ENCODE measurements at places on chromosomes 4 and X. TPM values are rescaled to one million over a fixed set of nuclear protein-coding genes. Genes with fewer than 3 reads are reported as not detected.

The NPNT gene
- not detected for total RNA-seq

The NLGN3 gene
- total RNA-seq = 1.7 TPM

DNA sequence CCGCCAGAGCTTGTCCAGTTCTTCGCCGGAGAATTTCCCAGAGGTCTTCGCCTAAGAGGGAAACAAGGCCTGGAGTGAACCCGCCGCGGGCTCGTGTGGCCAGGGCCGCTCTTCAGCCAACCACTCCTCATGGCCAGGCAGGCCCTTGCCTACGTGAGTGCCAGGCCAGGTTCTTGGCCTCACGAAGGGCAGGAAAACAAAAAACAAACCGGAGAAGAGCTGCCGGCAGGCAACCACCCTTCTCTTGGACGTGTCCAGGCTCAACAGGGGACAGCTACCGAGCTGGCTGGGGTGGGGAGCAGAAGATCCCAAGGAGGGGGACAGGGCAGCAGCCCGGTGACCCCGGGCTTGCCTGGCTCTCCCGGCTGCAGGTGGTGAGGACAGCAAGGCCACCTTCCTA, 13.3 kb downstream of the LRPAP1 start:
- no peak for DNase-seq

DNA sequence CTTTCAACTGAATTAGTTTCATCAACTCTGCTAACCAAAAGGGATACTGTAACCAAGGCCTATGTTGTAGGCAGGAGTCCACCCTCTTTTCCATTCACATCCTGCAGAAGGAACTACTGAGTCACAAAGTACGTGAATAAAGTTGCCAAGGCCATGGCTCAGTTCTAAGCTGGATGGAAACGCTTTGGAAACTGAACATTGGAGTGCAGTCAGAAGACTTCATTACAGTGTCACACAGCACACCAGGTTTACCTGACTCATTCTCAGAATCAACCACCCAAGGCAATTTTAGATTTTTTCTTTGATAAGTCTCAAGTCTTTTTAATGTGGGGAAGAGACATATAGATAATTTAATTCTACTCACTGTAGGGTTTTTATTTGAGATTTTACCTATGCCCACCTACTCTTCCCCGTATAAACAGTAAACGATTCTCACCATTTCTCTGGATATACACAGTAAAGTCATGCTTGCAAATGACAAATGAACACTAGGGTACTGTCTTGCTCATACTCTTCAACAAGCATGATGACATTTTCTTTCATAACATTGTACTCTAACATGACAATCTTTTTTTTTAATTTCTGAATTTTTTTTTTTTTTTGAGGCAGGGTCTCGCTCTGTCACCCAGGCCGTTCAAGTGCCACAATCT, 58.9 kb upstream of the RBM47 start:
- no peak for DNase-seq

DNA sequence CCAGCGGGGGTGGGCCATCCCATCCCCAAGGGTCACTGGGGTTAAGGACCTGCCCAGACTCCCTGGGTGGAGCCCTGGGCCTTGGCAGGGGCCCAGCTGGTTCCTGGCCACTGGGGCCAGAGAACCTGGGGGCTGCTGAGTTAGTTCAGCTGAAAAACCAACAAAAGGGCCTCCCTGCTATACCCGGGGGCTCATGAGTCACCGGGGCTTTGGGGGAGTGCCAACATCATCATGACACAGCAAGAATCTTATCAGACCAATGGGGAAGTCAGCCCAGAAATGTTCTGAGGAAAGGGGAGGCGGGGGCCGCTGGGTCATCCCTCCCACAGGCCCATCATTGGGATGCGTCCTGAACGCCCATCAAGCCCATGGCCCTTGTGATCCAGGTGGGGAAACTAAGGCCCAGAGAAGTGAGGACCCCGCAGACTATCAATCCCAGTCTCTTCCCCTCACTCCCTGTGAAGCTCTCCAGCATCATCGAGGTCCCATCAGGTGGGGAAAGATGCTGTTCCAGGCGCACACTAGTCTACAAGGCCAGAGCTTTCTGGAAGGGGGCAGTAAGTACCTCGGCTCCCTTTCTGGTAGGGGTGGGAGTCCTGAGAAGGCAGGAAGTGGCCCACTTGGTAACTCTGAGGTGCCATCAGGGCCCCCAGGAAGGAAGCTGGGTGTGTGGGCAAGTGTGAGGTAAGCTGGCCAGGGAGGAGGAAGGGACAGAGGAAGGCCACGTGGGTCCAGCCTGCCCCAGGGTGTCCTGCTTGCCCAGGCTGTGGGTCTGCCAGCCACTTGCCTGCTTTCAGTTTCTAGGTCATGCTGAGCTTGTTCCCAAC, 4.5 kb downstream of the G6PD start:
- DNase-seq = no peak

DNA sequence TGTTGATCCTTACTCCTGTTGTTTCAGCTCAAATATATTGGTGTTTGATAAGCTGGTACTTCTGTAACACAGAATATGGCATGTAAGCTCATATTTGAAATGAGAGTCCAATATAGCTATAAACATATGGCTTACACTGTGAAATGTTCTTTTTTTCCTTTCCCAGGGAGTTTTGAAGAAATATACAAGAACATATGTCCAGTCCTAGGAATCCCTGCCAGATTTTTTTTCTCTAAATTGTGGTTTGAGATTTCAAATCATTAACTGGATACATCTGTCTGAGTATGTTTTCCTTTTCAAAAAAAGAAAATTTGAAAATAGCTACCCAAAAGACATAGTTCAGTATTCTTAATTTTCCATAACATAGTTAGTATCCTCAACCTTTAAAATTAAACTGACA, 60.2 kb downstream of the HMGB2 start:
- DNase-seq = no peak

DNA sequence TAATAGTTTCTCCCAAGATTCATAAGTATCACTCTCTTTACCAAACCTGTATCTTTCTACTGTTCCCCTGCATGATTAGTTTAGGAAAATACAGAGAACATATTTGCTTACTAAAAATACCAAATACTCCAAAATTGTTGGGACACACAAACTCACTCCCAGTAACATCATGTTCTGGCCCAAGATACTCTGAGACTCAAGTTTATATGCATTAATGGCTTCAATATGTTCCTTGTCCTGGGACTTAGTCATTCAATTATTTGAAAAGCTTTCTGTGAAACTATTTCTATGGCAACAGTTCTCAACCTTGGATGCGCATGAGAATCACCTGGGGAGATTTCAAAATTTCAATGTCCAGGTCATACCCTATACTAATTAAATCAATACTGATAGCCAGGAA, 138.9 kb upstream of the PTCHD1 start:
- DNase-seq = no peak

DNA sequence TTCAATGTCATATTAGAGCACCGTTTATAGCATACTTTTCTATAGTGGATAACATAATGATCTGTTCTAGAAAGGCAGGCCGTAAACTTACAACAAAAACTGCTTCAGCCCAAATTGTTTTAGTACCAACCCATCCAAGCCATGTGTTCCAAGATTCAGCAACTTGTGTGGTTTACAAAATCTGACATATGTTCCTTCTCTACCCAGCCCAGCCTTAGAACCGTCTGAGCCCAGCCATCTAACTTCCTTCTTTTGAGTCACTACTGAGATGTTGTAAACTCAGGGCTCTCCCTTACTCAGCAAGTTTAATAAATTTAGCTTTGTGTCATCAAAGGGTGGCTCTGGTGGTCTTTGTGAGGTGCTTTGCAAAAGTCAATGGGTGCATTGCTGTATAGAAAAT, 32.4 kb upstream of the REPS2 start:
- no peak for DNase-seq

- DNase-seq = no peak
Measured at GRCh38 chr4:111761531-111761930, 383.7 kb upstream of the FAM241A start.

Data from endothelial cell (in vitro differentiated cells).